ENCODE measurements at places on chromosomes 11 and 22.

GRCh38 chr11:125275905-125276618 is 111.5 kb downstream of the PKNOX2 start:
- no peak for DNase-seq

DNA sequence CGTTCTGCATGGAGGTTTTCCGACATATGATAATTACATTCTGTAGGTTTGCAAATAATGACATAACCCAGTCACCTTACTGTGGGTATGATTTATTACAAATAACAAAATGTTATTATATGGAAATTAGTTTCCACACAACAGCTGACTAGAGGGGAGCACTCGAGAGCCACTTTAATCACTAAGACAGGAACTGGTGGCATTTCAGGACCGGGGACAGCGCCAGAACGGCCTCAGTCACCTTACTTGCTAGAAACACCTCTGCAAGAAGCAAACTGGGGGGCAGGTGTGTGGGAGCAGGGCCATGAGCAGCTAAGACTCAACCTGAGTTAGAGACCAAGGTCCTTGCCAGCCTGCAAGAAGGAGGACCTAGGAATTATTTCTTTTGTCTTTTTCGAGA is 199.9 kb downstream of the DSCAML1 start:
- peak; percentile 66 for DNase-seq

- DNase-seq, result peak; percentile 26
Measured at GRCh38 chr11:17394743-17395390, 6.4 kb upstream of the KCNJ11 start.

DNA sequence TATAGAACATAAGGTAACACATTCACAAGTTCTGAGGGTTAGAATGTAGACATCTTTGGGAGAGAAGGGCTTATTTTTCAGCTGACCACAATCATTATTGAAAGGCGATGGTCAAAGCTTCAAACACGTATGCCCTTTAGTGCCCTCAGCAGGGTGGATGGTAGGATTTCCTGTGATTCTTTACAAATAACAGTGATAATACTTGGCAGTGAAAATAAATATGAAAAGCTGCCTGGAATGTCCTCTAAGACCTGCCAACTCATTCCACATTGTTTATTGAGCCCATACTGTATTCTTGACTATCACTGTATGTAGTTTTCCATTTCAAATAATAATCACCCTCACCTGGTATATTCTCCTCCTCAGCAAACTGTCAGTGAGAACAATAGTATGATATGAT is 13.7 kb upstream of the MPEG1 start:
- no peak for DNase-seq

DNA sequence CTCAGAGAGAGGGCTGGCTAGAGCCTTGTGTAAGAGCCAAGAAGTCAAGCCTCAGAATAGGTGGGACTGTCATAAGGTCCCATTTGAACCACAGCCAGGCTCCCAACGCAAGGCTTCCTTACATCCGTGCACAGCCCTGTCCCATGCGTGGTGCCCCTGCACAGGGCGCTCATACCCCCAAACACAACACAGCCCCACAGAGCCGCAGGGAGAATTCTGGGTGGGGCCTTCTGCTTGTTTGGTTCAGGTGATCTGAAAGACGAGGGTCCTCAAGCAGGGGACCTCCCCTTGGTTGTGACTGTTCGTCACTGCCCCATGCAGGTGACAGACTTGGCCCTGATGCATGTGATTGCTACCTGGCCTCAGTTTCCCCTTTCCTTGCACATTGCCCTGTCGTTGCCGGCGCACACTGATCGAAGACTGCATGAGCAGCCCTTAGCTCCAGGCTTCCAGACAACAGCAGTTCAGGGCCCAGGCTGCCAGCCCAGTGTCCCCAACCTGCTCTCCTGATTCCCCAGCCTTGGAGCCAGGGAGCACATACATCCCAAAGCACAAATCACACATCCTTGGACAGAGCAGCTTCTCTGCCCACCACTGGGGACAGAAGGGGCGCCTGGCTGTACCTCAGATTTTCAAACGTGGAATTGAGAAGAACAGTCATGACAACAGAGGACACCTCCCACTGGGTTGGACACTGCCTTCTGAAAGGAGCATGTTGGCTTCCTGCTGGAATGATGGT is 22.1 kb downstream of the GNAZ start:
- no peak for DNase-seq

- DNase-seq, result no peak
Measured at GRCh38 chr11:108628326-108628725, 34.8 kb upstream of the EXPH5 start.
